ENCODE measurements at places on chromosomes 13 and 19.

- DNase-seq: no peak
Observed at GRCh38 chr13:27825072-27825471, 32.8 kb downstream of the GSX1 start.

- no peak for DNase-seq
Observed at GRCh38 chr19:35461060-35461459, 13.0 kb downstream of the FFAR2 start.

DNA sequence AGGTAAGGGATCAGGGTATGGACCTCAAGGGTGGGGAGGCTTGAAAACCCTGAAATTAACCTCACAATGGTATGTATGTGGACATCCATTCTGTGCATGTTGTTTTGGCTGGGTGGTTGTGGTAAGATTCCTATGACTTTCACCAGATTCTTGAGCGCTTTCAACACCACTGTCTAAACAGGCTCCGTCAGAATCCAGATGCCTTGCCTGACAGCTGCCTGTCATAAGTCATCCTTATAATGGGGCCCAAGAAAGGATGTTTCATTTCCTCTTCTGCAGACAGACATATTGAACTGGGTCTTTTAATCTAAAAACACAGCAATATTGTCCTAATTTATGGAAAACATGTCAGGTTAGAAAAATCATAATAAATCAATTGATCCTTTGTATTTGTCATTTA is 41.3 kb downstream of the ALOX5AP start:
- DNase-seq: no peak

DNA sequence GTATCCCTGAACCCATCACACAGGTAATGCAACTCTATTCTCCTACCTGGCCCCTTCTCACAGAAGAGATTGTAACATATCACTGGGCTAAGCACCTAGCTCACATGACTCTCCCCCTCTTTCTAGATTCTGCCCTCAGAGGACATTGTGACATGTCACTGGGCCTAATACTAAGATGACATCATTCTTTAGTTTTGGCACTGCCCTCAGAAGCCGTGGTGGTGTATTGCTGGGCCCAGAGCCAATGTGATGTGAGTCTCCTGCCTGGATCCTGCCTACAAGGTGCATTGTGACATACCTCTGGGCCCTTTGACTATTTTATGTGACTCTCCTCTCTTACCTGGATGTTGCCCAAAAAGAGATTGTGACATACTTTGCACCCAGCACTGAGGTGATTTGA is 21.4 kb upstream of the ZNF730 start:
- no peak for DNase-seq

- DNase-seq: no peak
Observed at GRCh38 chr19:56341948-56342347, 27.3 kb upstream of the ZSCAN5A start.

- DNase-seq: no peak
Observed at GRCh38 chr13:43936647-43937046, 56.9 kb downstream of the LACC1 start.

- DNase-seq: no peak
Observed at GRCh38 chr13:51704399-51705313, 99.3 kb downstream of the DHRS12 start.

DNA sequence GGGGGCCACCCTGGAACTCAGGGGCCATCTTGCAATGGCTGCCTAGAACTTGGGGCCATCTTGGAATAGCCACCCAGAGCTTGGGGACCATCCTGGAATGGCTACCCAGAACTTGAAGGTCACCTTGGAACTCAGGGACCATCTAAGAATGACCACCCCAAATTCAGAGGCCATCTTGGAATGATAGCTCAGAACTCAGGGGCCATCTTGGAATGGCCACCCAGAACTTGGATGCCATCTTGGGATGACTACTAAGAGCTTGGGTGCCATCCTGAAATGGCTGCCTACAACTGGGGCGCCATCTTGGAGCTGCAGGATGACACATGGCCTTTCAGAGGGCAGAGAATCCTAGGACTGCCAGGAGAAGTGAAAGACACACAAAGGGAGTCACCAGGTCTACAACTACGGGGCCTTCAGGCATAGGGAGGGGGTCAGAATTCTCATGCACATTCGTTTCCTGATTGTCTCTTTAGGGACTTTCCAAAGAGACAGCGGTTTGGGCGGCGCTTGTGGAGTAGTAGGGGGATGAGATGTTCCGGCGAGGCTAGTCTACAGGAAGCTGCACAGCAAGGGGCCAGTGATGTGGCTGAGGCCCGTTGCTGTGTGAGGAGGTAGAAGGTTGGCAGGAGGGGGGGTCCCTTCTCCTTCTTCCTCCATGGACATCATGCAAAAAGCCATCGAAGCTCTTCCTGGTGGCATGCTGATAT is 125.0 kb downstream of the IER2 start:
- no peak for DNase-seq

DNA sequence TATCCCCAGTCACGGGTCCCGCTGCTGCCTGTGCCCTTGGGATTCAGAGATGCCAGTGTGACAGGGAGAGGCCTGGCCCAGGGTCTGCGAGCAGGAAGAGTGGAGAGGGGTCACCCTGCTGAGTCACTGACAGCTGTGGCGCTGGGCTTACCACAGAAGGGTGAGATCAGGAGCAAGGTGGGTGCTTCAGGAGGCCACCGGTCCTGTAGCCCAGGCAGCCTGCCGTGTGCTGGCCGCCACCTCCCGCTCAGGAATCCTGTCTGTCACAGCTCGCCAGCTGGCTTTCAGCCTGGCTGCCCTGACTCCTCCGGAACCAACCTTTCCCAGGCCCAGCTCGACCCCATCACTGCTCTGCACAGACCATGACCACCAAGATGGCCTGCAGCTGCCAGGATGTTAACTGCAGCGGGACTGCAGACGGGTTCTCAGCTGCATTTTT is 25.3 kb downstream of the NAXD start:
- no peak for DNase-seq

GRCh38 chr13:37163641-37164265 is 58.3 kb upstream of the CSNK1A1L start:
- DNase-seq: no peak

- no peak for DNase-seq
Observed at GRCh38 chr19:6613711-6614110, 22.8 kb upstream of the CD70 start.

GRCh38 chr13:99865420-99865930 is 106.1 kb downstream of the ZIC5 start:
- DNase-seq: no peak

DNA sequence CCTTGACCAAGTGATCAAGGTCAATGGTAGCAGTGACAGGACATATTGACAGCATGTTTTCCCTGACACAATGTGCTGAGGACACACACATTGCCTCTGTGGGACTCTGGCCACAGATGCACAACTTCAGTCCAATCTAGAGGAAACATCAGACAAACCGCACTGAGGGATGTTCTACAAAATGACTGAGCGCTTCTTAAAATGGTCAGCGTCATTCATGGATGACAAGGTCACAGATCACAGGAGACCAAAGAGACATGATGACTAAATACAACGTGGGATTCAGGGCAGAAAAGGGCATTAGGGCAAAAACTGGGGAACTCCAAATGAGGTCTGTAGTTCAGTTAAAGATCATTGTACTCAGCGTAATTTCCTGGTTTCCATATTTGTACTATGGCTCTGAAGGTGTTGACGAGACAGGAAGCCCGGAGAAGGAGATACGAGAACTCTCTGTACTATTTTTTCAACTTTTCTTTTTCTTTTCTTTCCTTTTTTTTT is 20.6 kb downstream of the PBX4 start:
- peak; percentile 34 for DNase-seq

DNA sequence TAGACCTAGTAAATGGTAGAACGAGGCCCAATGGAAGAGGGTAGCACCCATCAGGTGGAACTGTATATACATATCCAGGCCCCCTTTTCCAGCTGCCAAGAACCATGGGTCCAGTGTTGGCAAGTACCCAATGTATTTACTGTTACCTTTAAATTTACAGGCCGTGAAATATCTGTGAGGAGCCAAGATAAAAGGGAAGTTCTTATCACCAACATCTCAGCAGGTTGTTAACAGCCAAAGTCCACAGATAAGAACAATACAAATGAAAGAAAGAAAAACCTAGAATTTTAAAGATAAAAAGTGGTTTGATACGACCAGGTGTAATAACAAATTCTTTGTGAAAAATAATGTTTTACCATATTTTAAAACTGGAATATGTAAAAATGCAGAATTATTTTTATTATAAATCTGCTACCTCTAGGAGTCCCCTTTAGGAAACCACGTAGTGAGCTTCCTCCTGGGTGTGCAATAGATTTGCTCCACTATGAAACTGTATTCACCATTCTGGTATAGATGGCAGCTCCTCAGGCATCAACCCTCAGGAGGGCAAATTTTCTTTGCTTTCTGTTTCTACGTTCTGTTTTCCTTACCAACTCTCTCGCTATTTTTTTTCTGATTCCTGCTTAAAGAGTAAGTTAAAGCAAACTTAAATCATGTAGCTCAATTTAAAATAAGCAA is 292.2 kb upstream of the SLC10A2 start:
- DNase-seq: no peak

GRCh38 chr19:14147797-14148605 is 11.6 kb upstream of the ASF1B start:
- DNase-seq: peak; percentile 66

DNA sequence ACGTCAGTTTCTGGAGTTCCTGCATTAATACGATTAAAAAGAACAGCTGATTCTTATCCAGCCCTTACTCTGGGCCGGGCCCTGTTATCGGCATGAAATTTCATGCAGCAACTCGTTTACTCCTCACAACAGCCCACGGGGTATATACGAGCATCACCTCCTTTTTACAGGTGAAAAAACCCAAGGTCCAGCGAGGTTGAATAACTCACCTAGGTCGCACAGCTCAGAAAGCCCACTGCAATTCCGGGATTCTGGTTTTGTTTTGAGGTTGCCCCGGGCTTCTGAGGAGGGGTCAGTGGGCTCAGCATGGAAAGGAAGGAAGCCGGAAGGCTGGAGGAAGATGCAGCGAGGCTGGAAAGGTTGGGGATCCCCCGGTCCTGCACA is 577 bp upstream of the ACP7 start:
- no peak for DNase-seq

DNA sequence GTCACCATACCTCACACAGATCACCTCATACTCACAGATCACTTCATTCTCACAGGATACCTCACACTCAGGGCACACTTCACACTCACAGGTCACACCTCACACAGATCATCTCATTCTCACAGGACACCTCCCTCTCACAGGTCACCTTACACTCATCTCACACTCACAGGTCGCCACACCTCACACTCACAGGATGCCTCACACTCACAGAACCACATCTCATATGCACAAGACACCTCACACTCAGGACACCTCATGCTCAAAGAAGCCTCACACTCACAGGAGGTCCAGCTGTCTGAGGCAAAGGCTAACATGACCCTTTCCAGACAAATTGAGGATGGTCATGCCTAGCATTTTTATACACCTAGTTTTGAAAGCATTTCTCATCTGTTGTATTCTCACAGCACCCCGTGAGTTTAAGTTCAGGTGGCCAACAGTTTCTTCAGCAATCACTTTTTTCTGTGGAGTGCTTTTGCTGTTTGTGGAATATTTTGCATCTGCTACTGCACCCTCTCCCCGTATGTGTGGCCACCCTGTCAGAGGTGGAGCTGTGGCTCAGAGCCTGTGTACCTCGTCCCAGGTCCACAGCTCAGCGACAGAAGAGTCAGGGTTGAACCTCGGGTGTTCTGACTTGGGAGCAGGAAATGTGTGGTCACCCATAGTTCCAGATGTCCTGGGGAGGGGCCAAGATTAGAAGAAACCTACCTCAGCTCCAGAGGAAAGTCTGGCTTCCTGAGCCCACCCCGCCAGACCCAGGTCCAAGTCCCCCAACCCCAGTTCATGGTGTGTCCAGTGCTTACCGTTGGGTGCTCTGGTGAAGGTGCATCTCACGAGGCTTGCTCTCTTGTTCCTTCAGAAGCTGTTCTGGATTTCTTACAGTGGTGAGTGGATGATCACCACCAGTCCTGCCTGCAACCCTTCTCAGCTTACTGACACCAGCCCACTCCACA is 7.6 kb downstream of the F7 start:
- no peak for DNase-seq

DNA sequence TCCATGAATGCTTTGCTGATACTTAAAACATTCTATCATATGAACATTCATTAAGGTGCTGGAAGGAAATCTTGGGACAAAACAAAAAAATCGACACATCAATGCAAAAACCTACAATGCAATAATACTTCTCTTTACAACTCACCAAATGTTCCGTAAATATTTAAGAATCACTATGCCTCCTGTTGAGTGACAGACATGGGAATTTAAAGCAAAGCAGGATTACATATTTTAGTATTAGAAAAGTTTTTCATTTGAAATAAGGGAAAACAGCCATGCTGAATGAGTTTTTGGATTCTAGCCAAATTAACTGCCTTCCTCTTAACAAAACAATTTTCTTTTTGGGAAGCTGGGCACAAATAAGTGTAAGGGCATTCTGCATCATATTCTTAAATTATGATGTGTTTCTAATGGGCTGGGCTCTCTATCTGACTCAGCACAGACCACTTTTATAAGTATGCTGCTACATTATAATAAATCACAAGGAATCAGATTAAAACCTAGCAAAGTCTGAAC is 93.7 kb downstream of the RBM26 start:
- DNase-seq: no peak

DNA sequence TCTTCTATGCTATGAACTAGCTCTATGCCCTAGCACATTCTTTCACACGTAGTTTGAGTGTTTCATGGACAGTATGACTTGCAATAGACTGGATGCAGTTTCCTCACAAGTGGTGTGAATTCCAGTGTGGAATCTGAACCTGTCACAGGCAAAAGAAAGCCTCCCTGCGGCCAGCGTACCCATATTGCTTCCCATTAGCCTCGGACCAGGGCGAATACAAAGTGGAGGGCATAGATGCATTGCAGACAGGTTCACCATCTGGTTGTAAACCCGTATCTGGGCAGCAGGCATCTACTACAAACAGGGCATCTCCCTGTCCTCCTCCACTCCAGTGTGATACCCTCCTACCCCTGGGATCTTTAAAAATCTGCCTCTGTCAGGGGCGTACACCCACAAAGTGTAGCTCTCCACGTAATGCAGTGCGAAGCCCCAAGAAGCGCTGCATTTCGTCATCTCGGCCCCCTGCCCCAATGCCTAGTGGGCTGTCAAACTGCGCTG is 1.4 kb upstream of the CIC start:
- DNase-seq: no peak

GRCh38 chr19:46958532-46958931 is 61.1 kb upstream of the NPAS1 start:
- no peak for DNase-seq

DNA sequence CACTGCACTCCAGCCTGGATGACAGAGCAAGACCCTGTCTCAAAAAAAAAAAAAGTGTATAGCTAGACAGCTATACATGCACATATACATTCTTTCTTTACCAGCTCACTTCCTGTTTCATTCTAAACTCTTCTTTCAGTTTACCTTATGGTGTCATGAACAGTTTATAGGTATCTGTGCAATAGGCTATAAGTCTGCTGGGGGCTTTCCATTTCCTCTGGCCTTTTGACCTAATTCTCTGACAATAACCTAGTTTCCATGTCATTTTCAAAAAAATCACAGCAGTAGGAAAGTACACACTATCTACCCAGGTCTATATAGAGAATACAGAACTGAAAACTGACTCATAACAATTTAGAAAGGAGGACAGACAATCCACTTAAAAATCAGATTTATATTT is 24.4 kb upstream of the URAD start:
- no peak for DNase-seq
